ENCODE measurements at places on chromosomes 7 and 10. TPM values are rescaled to one million over a fixed set of nuclear protein-coding genes. Genes with fewer than 3 reads are reported as not detected.

The GPNMB gene
- total RNA-seq, result 554 TPM

The CWF19L1 gene
- 21.6 TPM for total RNA-seq

DNA sequence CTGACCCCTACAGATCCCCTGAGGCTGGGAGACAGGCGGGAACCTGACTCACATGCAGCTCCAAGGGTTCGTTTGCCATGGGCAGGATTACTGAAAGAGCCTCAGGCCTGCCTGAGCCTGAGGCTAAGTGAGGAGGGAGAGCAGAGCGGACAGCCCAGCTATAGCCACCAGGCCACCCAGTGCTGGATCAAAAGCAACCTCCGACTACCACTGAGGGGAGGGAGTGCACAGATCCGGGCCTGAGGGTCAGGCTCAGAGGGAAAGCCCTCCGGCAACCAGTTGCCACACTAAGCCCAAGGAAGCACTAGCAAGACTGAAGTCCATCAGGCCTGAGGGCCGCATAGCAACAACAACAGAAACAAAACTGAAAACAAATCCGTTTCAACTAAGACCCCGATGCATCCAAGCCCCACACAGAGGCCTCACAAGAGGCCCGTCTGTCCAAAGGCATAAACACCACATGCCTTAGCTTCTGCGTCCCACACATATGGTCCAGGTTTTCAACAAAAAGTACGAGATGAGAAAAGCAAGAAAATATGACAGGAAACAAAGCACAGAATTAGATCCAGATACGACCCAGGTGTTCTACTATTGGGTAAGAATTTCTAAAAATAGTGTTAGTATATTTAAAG is 92.5 kb upstream of the VIPR2 start:
- DNase-seq, result no peak

DNA sequence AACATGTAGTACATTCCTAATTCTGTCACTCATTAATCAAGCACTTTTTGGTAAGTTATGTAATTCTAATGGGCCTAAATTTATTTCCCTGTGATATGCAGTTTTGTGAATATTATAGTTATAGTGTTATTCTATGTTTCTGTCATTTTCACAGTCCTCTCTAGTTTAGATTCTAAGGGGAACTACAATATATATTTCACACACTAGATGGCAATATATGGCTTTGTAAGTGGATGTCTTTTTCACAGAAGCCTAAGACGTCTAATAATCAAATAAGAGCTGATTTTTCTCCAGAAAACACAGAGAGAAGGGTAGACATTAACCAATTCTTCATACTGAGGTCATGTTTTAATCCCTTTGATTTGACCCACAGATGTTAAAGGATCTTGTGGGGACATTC is 18.0 kb downstream of the RNLS start:
- no peak for DNase-seq

DNA sequence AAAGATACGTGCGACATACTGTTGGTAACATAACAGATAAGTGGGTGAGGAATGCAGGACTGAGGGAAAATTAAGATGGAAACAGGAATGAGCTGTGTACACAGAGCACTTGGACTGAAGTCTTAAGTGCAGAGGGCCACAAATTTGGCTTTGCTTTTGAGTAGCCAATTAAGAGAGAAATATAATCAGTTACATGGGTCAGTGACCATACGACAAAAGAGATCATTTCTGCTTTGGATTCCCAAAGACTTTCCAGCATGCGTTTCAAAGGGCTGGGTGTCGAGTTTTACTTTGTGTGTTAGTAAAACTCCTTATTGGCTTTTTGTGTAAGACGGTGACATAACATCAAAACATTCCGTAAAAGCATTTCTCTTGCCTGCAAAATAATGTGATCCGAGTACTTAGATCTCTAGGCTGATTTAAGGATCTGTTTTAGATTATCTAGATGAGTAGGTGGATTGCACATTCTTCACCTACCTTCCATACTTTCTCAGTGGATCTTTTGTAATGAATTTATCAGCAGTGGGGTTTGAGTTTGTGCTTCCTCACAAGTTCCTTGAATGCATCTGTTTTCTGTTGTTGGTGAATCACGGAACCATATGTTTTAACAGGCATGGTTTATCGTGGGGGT is 7.5 kb downstream of the RABGEF1 start:
- no peak for DNase-seq

GRCh38 chr7:111801277-111801676 is 239.0 kb upstream of the IMMP2L start:
- no peak for DNase-seq

DNA sequence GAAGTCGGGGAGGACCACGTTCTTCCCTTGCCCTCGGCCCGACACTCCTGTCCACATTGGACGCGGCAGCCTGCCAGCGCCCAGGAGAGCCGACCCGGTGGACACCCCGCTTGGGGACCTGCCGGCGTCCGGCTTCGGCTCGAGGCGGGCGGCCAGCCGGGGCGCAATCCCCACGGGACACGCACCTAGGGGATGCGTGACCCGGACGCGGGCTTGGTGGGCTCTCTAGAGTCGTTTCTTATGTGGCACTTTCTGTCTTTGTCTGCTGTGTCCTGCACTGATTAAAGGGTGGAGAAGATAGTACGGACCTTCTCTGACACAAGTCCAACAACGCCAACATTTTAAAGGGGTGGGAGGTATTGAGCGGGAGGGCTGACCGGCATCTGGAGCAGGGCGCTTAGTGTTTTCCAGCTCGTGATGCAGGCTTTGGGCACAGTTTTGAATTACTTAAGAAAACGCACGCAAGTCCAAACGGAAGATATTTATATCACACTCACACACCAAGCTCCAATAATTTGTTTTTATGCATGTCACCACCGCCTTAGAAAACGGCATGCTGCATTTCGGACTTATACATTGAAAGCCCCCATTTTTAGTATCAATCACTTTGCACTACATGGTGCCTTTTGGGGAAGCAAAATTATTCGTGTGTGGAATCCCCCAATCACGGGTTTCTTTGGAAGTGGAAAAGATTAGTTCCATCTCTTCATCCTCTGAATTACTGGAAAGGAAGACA is 3.9 kb upstream of the SPAG6 start:
- DNase-seq, result no peak

- DNase-seq, result no peak
Measured at GRCh38 chr10:1402816-1403507, 334.4 kb downstream of the ADARB2 start.

DNA sequence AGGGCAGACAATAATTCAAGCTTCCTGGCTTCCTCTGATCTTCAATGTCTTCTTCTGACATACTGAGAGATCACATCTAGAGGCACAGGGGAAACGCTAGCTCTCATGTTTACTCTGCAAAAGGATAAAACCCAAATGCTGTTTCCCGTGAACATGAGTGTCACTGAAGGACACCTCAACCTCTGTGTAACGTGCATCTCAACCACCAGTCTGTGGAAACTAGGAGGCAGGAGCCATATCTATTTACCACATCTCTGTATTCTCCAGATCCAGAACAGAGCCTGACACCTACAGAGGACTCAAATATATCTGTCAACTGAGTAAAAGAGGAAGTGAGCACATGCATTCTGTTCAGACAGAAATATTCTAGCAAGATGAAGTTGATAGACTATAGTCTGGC is 140.3 kb upstream of the TARP start:
- DNase-seq, result no peak

- no peak for DNase-seq
Measured at GRCh38 chr7:122100021-122100420, 44.0 kb downstream of the AASS start.

DNA sequence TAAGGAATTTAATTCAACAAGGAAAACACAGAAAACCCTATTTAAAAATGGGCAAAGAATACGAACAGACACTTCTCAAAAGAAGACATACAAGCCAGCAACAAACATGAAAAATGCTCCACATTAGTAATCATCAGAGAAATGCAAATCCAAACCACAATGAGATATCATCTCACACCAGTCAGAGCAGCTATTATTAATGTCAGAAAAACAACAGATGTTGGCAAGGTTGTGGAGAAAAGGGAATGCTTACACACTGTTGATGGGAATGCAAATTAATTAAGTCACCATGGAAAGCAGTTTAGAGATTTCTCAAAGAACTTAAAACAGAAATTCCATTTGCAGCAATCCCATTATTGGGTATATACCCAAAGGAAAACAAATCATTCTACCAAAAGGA is 55.2 kb downstream of the GCC1 start:
- DNase-seq, result no peak

DNA sequence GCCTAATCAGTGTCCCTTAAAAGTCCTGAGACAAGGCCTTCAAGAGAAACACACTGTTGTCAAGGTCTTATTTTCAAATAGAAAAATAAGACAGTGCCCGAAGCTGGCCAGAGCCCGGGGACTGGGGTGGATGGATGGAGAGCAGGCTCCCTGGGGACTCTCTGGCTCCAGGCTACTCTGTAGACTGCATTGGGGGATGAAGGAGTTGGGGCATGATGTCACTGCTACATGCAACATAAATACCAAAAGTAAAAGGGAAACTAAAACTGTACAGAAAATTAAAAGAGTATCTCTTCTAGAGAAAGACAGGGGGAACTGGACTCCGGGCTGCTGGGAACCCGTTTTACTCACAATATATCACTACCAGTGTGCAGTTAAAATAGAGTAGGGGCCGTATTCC is 629.8 kb downstream of the KCNMA1 start:
- no peak for DNase-seq

- DNase-seq, result no peak
Measured at GRCh38 chr10:30804478-30805055, 175.0 kb upstream of the LYZL2 start.

- no peak for DNase-seq
Measured at GRCh38 chr10:58265249-58265648, 2.4 kb downstream of the IPMK start.

GRCh38 chr7:84790882-84791281 is 396.0 kb downstream of the SEMA3D start:
- DNase-seq, result no peak

GRCh38 chr7:113371416-113372043 is 253.2 kb upstream of the SMIM30 start:
- no peak for DNase-seq

DNA sequence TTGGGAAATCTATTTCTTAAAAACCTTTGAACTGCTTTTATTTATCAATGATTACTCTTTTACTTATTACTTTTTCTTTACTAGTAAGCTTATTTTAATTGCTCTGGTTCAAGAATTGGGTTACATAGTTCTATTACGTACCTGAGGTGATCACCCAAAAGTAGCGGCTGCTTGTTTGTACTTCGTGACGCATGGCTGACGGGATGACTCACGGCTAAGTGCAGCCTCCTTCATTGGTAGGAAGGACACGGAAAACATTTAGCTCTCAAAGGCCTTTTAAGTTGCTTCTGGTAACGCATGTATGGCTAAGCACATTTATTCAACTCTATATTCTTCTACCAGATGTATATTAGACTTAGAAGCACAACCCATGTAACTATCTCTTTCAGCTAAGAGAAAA is 285.8 kb upstream of the SP4 start:
- DNase-seq, result no peak

Measured in lower leg skin (tissue), 4 donors.